ENCODE measurements at places on chromosomes 6 and 20.

GRCh38 chr6:2745246-2745645 is 5.5 kb downstream of the MYLK4 start:
- no peak for DNase-seq

- DNase-seq: no peak
Observed at GRCh38 chr6:75643173-75643572, 41.5 kb downstream of the SENP6 start.

GRCh38 chr6:13526727-13527670 is 39.6 kb upstream of the GFOD1 start:
- no peak for DNase-seq

DNA sequence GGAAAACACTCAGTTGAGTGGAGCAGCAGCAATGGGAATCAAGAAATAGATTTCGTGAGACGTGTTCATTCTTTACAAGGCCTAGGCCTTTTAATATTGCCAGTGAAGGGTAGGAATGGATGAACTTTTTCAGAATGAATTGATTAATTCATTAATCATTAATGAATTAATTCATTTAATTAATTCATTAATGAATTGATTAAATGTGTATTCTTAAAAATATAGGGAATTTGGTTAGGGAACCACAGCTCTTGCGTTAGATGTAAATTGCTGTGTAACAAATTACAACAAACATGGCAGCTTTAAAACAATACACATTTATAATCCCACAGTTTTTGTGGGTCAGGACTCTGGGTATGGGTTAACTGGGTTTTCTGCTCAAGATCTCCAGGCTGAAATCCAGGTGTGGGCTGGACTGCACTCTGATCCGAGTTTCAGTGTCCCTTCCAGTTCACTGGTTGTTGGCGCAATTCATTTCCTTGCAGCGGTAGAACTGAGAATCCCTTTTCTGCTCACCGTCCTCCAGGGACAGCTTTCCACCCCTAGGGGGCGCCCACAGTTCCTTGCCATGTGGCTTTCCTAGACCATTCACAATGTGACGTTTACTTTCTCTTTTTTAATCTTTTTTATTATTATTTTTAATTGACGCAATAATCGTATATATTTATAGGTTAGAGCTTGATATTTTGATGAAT is 32.8 kb upstream of the BCAS1 start:
- peak; percentile 85 for DNase-seq

GRCh38 chr6:10877871-10878270 is 4.0 kb downstream of the GCM2 start:
- DNase-seq: no peak

DNA sequence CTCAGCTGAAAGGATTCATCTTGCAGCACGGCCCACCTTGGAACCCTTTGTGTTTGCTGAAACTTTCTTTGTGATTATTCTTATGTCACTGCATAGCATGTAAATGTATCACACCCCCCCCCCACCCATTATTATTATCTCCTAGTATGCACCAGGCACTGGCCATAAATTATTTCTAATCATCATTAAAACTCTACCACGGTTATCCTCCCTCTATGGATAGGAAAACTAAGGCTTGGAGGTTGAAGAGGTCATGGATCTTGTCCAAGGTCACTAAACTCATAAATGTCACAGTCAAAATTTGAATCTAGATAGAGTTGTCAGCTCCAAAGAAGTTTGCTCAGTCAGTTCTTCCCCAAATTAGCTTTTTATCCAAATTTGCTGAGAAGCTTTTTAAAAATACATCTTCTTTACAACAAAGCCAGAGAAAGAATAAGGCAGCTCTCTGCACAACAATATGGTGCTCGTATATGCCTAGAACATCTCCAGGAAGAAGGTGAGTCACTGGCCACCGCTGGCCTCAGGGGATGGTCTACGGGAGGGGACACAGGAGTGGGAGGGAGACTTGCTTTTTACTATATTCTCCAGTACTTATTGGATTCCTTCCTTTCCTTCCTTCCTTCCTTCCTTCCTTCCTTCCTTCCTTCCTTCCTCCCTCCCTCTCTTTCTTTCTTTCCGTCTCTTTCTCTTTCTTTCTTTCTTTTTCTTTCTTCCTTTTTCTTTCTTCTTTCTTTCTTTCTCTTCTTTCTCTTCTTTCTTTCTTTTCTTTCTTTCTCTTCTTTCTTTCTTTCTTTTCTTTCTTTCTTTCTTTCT is 134.5 kb downstream of the VEGFA start:
- no peak for DNase-seq

DNA sequence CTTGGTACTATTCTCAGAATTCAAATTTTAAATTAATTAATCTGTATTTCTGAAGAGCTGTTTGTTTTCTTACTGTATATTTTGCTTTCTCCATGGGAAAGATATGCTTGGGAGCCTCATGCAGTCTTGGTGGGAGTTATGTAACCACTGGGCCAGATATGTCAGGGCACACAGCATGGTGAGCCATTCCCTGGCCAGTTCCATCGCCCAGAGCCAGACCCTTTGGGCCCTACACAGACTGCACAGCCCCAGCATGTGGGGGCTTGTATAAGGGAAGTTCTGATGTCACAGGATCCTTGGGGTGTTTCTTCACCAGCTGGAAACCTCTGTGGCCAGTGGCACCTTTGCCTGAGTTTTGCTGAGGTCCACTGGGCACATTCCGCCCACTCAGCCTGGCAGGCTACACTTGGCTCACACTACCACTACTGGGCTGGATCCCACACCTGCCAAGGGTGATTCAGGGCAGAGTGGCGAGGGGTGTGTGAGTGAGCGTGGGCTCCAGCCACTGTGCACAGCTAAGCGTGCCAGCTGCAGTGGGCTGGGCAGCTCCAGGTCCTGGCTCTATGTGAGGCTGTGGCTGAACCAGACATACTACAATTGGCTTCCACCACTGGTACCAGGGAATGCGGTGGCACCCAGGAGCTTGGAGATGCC is 293.5 kb downstream of the ARHGAP18 start:
- no peak for DNase-seq

GRCh38 chr6:168264593-168265335 is 54.8 kb downstream of the DACT2 start:
- no peak for DNase-seq

GRCh38 chr6:15819226-15819625 is 156.4 kb upstream of the DTNBP1 start:
- no peak for DNase-seq

DNA sequence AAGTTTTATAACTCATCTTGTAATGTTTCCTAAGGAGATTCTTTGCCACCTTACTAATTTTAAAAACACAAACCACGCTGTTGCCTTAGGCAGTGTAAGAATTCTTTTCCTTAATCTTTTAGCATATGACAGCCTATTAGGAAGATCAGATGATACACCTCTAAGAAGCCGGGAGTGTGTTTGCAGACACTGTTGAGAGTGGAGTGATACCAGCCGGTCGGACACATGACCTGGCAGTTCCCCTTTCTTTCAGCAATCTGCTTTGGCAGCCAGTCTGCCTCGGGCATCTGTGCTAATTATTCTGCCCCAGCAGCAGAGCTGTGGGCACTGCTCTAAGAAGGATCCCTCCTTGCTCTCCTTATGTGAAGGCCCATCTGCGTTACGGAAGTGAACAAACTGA is 50.9 kb downstream of the PLCB4 start:
- DNase-seq: no peak

DNA sequence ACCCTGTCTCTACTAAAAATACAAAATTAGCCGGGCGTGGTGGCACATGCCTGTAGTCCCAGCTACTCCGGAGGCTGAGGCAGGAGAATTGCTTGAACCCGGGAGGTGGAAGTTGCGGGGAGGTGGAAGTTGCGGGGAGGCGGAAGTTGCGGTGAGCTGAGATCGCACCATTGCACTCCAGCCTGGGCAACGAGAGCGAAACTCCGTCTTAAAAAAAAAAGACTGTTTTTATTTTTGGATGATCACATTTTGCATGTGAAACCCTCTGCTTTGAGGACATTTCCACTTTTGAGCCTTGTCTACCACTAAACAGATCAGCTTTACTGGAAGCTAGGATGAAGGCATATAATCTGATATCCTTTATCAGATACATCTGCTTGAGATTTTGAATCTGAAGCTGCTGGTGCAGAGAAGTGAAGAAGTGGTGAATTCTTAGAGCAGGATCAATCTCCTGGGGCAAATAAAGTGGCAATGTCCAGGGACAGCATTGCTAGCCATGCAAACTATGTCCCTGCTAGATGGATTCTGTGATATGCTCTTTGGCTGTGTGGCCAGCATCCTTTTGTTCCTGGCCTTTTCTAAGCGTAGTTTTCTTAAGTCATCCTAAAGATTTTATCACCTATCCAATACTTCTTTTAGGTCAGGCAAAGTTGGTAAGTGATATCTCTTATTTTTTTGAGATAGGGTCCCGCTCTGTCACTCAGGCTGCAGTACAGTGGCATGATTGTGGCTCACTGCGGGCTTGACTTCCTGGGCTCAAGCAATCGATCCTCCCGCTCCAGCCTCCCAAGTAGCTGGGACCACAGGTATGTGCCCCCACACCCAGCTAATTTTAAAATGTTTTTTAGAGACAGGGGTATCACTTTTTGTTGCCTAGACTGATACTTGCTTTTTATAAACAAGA is 23.3 kb downstream of the RBL1 start:
- DNase-seq: no peak

GRCh38 chr20:38136421-38137245 is 28.4 kb downstream of the TGM2 start:
- peak; percentile 50 for DNase-seq

DNA sequence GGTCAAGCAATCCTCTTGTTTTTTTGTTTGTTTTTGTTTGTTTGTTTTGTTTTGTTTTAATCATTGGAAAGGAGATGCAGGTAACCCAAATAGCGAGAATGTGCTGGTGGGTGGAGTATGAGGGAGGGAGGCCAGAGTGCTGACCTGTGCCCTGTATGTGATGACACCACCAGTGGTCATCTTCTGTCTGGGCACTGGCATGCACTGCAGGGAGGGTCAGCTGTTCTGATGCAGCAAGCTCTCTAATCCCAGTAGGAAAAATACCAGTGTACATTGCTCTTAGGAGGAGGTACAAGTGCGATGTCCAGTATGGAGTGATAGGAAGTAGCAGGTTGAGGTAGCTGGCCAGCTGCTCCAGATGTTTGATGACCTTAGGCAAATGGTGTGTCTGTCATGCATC is 2.9 kb upstream of the CST1 start:
- no peak for DNase-seq

- DNase-seq: peak; percentile 52
Observed at GRCh38 chr6:81696524-81696923, 56.0 kb downstream of the TENT5A start.

GRCh38 chr6:47822856-47823554 is 41.2 kb downstream of the OPN5 start:
- no peak for DNase-seq

DNA sequence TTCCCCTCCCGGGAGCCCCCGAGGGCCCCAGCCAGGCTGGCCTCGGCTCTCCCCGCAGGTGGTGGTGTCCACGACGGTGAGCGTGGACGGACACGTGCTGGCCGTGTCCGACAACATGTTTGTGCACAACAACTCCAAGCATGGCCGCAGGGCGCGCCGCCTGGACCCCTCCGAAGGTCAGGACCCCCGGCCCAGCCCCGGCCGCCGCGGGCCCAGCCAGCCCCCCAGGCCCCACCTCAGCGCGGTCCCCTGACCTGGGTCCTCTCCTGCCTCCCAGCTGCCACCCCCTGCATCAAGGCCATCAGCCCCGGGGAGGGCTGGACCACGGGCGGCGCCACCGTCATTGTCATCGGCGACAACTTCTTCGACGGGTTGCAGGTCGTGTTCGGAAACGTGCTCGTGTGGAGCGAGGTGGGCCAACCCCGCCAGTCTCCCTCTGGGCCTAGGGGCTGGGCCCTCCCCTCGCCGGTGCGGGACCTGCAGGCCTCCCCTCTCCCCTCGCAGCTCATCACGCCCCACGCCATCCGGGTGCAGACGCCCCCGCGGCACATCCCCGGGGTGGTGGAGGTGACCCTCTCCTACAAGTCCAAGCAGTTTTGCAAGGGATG is 51.0 kb downstream of the CPXM1 start:
- no peak for DNase-seq

DNA sequence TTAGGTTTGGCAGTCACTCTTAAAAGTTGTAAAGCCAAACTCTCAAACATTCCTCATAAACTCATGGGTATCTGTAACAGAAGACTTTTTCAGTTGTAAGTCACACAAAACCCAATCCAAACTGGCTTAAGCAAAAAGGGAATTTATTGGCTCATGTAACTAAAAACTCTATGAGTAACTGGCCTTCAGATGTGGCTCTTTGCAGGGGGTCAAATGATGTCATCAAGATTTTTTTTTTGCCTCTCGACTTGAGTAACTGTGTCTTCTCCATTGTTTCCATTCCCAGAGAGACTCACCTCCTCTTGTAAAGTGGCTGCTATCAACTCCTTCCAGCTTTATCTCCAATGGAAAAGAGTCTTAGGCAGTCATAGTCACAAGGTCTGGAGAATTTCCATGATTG is 645.0 kb downstream of the DHX35 start:
- DNase-seq: no peak

Data from islet precursor cell (in vitro differentiated cells).